ENCODE measurements at places on chromosomes 1 and 21. TPM values are rescaled to one million over a fixed set of nuclear protein-coding genes. Genes with fewer than 3 reads are reported as not detected.

S100A1 gene
- polyA plus RNA-seq: 8.1 TPM

LRRC39 gene
- 227 TPM for polyA plus RNA-seq

RBM11 gene
- 0.09 TPM for polyA plus RNA-seq

TMEM240 gene
- 4.1 TPM for polyA plus RNA-seq

TNNT2 gene
- polyA plus RNA-seq: 1,099 TPM

TINAGL1 gene
- polyA plus RNA-seq: 21.1 TPM

KIF14 gene
- 2.5 TPM for polyA plus RNA-seq

All from forelimb muscle (tissue), 1 donor.